ENCODE measurements at places on chromosomes 11 and 22.

- DNase-seq = no peak
These were observed 28.8 kb downstream of the KLHL22 start for GRCh38 chr22:20466659-20467379.

GRCh38 chr22:46799626-46800025, 37.2 kb downstream of the TBC1D22A start:
- DNase-seq = no peak

GRCh38 chr11:13596611-13597326, 71.7 kb upstream of the FAR1 start:
- no peak for DNase-seq

DNA sequence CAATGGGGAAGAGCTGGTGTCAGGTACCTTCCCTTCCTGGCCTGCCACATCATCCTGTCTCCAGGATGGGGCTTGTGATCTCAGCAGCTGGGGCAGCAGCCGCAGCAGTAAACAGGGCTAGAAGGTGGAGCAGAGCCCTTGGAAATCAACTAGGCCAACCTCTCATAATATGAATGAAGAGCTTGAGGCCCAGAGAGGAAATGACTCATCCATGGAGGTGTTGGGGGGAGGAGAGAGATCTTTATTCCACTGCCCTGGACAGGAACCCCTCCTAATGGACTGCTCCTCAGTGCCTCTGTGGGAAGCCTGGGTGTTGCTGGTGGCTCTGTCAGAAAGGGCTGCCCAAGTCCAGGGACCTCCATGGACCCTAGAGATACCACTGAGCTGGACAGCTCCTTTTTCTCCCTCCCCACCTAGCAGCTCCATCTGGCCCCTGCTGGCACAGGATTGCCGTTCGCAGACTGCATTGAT, 111.8 kb downstream of the OSBP2 start:
- no peak for DNase-seq

GRCh38 chr11:494761-495536, 12.1 kb downstream of the RNH1 start:
- no peak for DNase-seq

- no peak for DNase-seq
These were observed 682 bp downstream of the LARGE1 start for GRCh38 chr22:33919391-33920196.

DNA sequence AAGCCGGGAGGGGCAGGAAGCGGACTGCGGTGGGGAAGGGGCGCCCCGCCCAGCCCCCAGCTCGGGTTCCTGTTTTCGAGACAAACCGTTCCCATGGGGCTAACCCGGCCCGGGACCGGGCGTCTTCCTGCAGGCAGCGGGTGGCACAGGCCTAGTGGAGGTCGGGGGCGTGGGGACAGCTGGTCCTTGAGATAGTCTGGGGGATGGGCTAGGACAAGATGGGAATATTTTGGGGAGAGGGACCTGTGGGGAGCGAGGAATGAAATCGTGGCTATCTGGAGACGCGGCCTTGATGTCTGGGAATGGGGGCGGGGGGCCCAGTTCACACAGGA, 1.2 kb upstream of the RASGRP2 start:
- no peak for DNase-seq

DNA sequence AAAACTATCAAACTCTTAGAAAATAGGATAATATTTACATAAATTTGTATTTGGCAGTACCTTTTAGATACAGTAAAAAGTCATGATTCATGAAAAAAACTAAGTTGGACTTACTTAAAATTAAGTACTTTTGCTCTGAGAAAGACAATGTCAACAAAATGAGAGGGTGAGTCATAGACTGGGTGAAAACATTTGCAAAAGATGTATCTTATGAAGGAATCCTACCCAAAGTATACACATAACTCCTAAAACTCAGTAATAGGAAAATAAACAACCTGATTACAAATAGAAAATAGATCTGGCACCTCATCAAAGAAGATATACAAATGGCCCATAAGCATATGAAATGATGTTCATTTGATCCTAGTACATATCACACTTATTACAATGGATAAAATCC, 1154.6 kb downstream of the JRKL start:
- DNase-seq = no peak

DNA sequence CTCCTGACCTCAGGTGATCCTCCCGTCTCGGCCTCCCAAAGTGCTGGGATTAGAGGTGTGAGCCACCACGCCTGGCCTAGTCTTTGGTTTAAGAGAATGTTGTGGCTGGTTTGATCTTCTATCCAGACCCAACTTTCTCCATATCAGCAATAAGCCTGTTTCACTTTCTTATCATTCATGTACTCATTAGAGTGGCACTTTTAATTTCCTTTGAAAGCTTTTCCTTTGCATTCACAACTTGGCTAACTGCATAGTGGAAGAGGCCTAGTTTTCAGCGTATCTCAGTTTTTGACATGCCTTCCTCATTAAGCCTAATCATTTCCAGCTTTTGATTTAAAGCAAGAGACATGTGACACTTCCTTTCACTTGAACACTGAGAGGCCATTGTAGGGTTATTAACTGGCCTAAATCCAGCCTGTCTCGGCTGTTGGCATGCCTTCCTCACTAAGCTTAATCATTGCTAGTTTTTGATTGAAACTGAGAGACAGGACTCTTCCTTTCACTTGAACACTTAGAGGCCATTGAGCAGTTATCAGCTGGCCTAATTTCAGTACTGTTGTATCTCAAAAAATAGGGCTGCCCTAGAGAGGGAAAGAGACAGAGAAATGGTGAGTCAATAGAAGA, 13.1 kb upstream of the RPL3 start:
- DNase-seq = no peak

DNA sequence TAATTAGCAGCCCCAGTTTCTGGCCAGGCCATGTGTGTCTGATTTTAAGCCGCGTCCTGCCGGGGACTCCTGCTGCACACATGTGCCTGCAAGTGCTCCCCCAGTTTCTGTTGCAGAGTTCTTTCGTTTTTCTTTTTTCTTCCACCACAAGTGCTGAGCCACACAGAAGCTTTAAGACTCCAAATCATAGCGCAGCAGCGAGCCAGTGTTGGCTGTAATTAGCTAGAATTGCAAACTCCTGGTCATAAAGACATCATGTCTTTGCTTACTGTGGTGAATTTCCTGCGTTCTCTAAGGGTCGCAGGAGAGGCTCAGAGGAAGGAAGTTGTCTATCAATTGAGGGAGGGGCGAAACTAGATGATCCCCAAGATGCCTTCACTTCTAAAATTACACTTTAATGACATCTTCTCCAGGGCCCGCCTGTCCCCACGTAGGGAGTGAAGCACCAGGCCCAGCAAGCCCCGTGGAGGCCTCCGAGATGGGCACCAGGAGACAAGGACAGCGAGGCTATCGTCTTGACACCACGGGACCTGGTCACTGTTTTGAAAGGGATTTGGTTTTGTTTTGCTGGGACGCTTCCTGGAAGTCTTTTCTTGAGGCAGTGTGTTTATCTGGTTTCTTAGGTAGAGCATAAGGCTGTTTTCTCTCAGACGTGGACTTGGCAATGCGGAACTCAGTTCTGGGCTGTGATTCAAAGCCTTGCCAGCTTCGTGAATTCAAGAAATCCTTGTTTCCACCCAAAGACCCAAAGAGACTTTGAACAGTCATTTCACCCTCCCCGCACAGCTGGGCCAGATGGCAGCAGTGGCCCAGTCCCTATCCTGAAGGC, 71.8 kb downstream of the UBASH3B start:
- DNase-seq = no peak

DNA sequence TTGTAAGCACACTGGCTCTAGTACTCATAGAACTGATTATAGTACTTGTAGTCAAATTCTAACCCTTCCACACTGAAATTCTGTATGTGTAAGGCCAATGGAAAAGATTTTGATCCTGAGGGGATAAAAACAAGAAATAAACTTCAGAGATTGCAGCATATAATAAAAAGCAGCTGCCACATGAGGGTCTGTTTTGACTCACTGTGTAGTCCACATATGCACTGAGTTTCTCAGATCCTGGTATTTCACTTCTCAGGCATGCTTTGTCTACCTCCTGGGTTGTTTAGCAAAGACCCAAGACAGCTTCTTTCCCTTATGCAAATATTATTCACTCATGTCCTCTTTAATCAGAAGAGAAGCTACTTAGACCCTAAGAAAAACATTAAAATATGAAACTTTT, 71.1 kb upstream of the SLC5A12 start:
- DNase-seq = no peak

DNA sequence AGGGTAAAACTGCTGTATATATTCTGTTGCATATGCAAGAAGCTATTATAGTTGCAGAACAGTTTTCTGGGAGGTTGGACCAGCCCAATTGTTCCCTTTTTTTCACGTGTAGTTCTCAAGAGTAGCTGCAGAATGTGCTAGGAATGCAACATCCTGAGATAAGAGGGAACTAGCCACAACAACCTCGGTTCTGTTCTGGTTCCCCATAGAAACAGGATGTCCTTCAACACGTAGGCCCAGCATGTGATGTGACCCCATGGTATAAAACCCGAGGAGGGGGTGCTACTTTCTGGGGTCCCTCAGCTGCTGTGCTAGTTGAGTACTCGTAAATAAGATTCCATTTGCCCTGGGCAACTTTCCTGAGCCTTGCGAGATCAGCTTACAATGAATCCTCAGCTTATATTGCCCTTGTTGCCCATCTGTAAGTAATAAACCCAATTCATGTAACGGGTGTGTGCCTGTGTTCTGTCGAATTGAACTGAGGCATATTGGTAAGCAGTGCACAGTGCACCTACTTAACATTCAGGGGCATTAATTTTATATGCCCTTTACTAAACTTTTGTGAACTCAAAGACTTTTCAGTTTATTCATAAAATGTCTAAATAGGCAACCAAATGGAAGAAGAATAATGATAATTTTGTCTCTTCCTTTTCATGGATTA, 23.0 kb upstream of the TRAF6 start:
- DNase-seq = no peak

DNA sequence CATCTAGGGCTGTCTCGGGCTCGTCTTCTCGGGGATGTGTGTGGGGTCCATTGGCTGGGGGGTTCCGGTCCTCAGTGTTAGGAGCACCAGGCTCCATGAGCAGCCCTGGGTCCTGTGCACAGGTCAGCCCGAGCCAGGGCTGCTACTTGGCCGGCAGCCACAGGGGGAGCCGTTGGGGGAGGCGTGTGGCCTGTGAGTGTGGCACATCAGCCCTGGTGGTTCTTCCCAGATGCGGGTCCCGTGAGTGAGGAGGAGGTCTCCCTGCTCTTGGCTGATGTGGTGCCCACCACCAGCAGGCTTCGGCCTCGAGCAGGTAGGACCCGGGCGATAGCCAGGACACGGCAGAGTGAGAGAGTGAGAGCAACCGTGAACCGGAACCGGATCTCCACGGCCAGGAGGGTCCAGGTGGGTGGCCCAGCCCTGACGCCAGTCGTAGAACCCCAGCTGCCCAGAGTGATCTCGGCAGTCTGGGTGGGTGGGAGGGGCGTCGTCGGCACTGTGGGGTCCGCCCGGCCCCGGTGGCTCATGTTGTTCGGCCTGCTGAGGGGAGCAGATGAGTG, 18.5 kb downstream of the IRF7 start:
- DNase-seq = no peak

DNA sequence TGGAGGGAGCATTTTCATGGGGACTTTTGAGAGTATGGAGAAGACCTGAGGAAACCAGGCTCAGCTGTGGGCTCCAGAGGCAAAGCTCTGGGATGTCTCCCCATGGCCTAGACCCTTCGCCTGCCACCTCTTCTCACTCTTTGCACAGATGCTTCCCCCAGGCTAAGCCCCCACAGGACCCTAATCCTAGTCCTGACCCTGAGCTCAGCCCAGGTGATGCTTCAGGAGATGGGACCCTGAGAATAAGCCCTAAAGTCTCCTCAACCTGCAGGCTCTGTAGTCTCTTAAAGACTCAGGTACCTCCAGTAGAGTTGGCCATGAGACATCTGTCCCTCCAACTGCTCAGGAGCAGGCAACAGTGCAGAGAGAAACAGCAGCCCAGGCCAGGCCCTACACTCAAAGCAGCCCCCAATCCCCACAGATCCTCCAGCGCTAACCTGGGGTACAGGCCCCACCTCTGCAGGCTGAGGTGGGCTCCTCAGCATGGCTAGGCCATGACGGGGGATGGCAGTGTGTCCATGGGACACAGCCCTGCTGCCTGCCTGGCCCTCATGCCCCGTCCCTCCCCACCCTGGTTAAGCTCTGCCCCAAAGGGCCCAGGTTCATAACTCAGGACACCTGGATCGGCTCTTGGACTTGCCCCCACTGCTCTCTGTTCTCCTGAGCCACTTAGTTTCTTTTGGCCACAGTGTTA, 39.4 kb downstream of the GGTLC2 start:
- no peak for DNase-seq

- no peak for DNase-seq
These were observed 15.8 kb upstream of the DGKZ start for GRCh38 chr11:46331282-46331984.

DNA sequence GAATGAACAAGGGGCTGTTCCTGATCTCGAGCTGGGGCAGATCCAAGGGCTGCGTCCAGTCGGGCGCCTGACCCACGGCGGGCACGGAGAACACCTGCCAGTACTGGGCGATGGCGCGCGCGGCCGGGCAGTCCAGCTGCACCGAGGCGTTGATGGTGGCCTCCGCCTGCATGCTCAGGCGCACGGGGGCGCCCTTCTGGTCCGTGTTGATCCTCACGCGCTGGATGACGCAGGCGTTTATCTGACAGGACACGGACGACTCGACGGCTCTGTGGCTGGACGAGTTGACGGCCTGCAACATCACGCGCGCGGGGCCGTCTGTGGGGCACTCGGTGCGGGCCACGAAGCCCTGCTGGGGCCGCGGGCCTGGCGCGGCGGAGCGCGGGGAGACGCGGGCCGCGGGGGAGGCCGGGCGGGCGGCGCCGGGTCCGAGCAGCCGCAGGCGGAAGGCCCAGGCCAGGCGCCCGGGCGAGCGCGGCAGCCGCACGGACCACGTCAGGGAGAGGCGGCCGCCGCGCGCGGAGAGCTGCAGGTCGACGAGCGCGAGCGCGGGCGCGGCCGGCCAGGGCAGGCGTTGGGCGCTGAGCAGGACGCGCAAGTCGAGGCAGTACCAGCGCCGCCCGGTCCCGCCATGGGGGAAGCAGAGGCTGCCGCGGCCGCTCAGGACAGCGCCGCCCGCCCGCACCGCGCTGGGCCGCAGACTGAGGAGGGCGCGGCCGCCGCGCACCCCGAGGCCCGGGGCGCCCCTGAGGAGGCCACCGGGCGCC, 511 bp downstream of the PKDREJ start:
- no peak for DNase-seq

- DNase-seq = no peak
These were observed 30.0 kb downstream of the MAPK1 start for GRCh38 chr22:21837248-21837979.

All from Panc1 (cell line).